ENCODE measurements at places on chromosomes 13 and 19.

DNA sequence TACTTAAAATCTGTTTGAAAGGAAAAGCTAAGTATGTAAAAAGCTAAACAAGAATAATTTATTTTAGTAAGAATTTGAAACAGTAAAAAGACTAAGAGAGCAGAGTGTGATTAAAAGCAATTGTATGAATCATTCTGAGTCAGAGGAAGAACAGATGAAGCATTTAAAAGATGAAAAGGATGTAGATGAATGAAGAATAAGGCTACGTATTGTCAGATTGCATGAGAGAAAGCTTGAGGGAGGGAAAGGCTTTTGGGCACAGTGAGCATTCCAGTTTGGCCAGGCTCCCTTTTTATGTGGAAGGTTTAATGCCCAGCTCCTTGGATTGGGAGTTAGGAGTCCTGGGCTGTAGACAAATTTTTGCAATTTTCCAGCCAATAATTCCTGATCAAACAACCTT lies 117.7 kb downstream of the FREM2 start:
- no peak for DNase-seq

DNA sequence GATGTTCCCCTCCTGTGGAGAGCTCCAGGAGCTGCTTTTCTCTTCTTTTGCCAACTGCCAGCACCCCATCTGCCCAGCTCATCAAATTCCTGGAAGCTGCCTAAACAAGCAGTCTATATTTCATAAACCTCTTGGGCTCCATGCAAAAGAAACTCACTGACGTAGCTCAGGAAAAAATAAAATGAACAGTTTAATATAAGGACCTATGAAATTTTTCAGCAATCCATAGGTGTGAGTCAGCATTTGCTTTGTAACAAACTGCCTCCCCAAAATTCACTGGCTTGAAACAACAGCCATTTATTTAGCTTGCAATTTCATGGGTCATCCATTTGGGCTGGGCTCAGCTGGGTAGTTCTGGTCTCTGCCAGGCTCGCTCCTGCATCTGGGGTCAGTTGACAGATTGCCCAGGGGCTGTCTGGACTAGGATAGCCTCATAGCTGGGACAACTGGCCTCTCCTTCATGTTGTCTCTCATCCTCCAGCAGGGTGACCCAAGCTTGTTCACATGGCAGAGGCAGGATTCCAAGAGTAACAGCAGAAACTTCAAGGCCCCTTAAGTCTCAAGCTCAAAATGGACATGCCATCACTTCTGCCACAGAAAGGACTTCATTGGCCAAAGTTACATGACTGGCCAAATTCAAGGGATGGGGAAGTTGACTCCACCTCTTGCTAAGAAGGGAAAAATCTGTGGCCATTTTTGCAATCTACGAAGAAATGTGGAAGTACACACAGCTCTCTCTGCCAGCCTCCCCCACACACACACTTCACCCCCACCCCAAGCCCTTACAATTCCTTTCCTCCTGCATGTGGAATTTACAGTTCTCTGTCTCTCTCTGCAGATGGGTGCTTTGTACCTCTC lies 7.9 kb upstream of the PVR start:
- DNase-seq = no peak

GRCh38 chr13:31768351-31768750 lies 29.0 kb downstream of the RXFP2 start:
- DNase-seq = no peak

DNA sequence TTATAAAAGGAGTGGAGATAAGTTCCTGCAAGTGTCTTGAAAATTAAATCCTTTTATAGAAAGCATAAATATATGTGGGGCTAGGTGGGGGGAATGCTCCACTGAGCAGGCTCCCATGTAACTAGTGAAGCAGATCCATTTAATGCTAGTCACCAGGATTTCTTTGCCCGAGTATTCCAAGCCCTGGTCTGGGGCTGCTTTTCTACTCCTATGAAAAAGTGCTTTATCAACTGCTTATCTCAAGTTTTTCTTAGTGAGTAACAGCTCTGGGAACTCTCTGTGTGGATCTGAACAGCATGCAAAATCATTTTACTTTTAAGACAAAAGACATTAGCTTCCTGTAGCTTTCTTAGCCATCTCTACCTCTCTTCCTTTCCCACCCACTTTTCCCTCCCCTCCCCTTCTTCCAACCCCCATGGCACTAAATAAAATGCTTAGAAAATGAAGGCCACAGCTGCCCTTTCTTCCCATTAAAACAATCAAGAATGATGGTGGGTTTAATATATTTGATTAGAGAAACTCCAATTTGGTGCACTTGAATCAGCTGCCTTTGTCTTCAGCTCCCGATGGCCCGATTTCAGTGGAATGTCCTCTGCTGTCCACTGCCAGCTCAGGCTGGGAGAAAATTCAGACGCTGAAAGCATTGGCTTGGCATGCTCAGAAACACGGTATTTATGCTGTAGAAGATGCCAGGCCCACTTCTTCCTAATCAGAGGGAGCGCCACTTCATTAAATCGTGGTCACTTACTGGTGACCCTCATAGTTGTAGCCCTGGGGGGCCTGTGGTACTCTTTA lies 475.1 kb downstream of the FOXO1 start:
- no peak for DNase-seq

GRCh38 chr13:30639671-30640070 lies 22.0 kb downstream of the USPL1 start:
- DNase-seq = no peak
